AG04449 (cell line): ENCODE measurements at places on chromosomes 2 and 18.
A peak's percentile ranks its signal among the peaks of the same experiment; 100 is the strongest.

DNA sequence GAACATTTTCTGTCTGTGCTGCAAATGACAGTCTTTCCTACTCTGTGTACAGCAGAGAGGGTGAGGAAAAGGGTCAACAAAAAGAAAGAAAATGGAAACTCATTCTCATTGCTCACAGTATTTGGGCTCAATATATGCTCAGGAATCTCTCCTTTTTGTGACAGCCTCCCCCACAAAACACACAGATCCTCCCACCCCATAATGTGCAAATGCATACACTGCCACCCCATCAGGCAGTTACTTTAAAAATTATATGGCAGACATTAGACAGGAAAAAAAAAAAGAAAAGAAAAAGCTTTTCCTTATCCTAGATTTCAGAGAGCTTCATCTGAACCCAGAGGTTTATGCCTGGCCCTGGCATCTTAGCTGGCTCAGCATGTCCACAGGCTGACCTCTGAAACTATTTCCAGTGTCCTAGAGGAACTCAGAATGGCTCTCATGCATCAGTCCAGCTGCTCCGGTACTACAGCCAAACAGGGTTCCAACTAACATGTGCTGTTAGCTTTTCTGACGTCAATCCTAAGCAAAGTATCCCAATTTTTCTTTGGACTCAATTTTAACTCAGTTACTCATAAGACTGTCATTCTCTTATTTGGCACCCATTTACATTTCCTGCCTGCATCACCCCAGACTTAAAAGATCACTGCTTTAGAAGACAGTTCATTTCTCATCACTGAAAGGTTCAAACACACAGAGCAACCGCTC, 105.9 kb downstream of the RBMS1 start:
- DNase-seq = peak; percentile 98

DNA sequence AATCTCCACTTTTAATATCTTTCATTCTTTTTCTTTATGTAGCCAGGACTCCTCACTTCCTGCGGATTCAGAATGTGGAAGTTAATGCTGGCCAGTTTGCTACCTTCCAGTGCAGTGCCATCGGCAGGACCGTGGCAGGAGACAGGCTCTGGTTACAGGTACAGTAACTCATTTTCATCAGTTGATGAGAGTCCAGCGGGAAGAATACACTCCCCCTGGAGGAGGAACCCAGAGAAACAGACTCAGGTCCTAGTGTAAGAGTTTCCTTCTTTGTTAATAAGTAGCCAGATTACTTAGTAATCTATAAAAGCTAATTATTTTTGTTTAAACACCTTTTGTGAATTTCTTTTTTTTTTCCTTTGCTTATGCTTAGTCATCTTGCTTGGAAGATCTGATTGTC, 359.4 kb downstream of the PTPRM start:
- no peak for DNase-seq

DNA sequence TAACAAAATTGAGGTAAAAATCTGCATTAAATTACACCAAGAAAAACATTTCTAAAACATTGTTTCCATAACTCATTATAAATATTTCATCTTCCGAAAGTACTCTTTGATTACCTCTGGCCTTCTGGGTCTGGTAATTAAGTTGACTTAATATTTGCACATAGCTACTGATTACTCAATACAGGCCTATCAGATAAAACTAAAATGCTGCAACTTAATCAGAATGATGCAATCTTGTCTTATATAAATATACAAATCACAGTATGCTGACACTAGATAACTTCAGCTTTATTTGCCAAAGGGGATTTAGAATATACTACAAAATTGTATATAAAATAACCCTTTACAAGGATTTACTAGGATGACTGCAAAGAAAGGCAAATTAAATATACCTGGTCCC, 49.3 kb downstream of the SLC35F5 start:
- DNase-seq = no peak

- DNase-seq = no peak
Observed at GRCh38 chr18:72089432-72089831, 454.7 kb downstream of the CBLN2 start.

GRCh38 chr18:59051470-59052165, 88.1 kb upstream of the SEC11C start:
- no peak for DNase-seq

DNA sequence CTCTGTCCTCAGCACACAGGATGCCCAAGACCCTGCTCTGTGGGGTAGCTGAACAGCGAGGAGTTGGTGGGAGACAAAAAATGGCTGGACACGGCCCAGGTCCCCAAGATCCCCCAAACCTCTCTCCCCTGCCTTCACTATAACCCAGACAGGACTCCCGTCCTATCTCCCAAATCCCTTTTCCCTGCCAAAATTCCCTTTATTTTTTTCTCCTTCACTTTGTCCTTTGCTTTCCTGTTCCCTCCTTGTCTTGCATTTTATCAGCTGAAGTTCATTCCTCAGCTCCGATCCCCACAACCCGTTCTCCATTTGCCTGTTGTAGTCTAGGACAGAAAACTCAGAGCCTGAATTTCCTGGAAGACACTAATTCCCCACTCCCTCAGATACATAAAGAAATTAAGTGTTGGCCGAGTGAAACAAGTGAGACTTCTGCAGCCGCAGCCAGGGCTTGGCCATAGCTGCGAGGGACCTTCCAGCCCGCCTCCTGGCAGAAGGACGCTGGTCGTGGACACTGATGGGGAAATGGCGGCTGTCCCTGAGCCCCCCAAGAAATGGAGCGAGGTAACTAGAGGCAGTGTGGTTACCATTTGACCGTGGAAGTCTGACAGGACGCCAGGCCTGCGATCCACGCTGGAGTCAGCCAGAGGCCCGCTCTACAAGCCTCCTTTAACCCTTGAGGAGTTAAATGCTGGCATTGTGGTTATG, 173.6 kb downstream of the BCL2 start:
- no peak for DNase-seq

DNA sequence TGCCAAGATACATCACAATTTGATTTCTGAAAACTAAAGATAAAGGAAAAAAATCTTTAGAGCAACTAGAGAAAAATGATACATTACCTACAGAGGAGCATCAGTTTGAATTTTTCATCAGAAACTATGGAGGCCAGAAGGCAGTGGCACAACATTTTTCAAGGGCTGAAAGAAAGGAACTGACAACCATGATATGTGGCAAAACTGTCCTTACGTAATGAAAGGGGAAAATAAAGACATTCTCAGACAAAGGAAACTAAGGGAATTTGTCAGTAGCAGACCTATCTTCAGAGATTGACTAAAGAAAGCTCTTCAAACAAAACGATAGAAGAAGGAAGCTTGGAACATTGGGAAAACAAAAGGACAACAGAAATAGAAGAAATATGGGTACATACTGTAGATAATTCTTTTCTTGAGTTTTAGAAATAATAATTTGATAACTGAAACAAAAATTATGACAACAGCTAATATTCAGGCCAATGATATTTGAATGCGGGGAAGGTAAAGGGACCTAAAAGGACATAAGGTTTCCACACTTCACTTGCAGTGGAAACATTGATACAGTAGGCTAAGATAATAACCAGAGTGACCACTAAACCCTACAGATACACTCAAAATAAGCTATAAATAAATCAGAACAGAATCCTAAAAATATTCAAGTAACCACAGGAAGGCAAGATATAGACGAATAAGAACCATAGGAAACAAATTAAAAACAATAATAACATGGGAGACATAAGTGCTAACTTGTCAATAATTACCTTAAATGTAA, 70.0 kb upstream of the NPAS2 start:
- no peak for DNase-seq

DNA sequence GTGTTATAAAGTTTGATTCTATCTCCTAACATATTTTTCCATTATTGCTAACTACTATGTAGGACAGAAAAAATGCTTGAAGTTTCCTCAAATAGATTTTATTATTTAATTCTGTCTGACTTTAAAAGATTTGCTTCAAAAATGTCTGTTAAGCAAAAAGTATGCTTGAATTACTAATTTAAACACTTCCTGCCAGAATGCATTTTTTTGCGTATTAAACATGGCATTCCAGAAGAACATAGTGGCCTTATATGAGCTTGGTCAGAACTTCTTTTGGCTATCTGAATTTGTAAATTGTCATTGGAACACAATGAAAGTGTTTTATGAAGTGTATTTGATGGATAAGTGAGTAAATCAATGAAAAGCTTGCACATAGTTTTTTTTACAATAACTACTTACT, 37.8 kb downstream of the MBD5 start:
- no peak for DNase-seq
